ENCODE measurements at places on chromosomes 2 and 18.

DNA sequence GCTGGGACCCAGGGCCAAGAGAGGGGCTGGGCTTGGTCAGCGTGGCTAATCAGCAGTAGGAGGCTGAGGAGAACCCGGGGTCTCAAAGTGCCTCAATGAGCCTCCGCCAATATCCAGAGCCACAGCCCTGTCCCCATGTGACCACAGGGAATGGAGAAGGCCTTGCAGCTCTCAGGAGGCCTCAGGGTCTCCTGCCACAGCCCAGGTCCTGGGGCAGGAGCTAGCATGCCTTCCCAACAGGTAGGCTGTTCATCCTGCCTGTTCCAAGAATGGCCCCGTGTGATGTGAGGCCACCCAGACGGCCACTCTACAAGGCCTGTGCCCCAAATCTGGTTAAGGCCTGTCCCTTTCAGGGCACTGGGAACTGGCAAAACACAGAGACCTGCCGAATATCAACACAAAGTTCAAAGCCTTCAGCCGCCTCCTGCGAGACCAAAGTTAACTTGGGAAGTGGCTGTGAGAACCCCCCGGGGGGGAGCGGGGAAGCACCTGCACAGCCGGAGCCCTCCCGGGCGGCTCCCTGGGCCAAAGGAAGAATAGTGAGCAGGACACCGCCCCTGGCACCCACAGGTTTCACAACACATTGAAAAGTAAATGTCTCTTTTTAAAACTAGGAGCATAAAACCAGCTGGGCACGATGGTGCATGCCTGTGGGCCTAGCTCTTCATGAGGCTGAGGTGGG, 4.5 kb upstream of the LIMS2 start:
- DNase-seq, result no peak

DNA sequence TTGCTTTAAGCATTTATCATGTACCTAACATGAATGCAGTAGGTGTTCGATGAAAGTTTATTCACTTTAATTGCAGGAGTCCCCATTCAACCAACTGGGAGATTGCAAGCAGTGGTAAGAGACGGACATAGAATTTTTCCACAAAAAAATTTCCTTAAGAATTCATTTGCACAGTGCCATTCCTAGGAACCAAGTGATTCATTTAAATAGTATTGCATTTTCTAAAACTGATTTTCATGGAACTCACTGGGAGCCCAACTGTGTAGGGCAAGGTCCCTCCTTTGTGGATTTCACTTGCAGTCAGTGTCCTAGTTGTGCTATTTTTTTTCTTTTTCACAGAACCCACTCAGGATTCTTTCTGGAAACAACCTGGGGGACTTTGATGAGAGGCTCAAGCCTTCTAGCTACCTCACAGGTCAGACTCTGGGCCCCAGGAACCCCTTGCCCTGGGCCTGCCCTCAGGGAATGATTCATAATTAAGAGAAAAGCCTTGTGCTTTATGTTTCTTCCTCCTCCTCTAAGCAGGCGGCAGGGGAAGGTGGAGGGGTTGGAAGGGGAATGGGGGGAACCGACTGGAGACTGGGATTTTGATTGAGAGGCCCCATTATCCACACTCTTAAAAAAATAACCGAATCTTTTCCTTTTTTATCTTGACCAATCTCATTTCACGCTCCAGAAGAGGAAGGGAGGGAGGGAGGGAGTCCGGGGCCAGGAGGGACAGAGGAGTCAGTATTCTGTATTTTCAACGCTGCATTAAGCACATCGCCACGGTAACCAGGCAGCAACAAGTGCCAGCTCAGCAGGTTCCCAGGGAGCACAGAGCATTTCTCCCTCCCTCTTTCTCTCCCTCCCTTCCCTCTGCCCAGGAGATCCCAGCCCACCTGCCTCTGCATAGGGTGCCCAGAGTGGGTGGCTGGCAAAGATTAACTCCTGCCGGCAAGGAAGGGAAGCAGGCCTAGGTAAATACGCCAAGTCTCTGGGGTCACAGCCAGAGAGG, 51.8 kb downstream of the PSD4 start:
- DNase-seq, result peak; percentile 88

DNA sequence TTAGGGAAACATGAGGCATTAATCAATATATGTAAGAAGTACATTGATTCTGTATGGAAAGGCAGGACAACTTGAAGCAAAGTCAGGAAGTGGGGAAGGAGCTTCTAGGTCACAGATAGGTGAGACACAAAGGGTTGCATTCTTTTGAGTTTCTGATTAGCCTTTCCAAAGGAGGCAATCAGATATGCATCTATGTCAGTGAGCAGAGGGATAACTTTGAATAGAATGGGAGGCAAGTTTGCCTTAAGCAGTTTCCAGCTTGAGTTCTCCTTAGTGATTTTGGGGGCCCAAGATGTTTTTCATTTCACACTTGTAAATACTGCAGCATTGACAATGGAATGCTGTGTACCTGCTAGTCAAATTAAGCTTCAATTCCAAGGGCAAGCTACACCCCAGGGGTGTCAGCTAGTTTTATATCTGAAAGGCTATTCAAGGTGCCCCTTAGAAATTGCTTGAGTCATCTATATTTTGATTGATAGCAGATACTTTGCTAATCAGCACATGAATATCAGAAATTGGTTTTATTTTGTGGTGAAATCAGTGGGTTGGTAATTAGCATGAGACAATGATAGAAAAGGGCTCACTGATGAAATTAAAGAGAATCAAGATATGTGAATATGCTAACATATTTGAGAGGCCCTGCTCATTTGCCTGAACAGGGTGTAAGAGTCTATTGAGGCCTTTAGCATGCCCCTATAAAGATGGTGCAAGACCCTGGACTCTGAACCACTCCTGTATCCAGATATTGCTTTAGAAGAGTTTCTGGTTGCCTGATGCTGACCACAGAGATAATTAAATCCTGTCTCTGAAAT, 131.5 kb downstream of the TMEM17 start:
- DNase-seq, result no peak

- DNase-seq, result no peak
Observed at GRCh38 chr2:42879913-42880737, 87.7 kb upstream of the HAAO start.

DNA sequence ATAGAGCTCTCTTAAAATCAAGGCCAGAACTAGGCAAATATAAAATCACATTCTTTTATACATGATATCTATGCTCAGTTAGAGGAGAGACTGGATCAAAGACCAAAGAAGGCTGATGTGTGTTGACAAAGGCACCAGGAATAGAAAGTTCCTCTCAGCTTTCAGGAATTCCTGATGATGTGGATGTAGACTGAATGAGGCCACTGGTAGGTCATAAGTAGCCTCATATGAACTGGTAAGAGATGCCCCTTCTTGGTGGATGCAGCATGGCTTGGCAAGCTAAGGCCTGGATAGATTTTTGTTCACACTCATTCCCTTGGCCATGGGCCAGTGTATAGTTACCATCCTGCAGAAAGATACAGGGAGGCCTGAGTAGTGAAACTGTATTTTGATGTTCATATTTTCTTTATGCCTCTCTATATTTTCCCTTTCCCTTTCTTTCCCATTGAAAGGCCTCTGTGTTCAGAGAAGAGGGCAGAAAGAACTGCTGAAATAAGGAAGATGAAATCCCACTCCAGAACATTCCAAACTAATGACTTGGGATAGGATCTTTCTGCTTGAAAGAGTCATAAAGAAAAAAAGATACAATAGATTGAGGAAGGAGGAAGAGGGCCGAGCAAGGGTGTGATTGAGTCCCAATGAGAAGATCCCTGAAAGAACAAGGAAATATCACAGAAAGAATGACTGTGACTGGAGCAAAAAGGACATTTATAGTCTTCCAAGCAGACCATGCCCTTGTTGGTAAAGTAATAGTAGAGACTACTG, 2182.7 kb upstream of the PIK3C3 start:
- DNase-seq, result peak; percentile 49

- DNase-seq, result no peak
Observed at GRCh38 chr18:61575419-61575818, 242.2 kb downstream of the CDH20 start.

- no peak for DNase-seq
Observed at GRCh38 chr2:3302751-3303582, 74.7 kb downstream of the EIPR1 start.

- peak; percentile 62 for DNase-seq
Observed at GRCh38 chr2:220394433-220394832, 767.0 kb downstream of the SLC4A3 start.

GRCh38 chr2:26936855-26937254, 33.6 kb upstream of the MAPRE3 start:
- no peak for DNase-seq

GRCh38 chr2:60468382-60469085, 84.9 kb downstream of the BCL11A start:
- DNase-seq, result peak; percentile 28

- DNase-seq, result no peak
Observed at GRCh38 chr2:29017716-29018435, 36.8 kb downstream of the TOGARAM2 start.

- DNase-seq, result no peak
Observed at GRCh38 chr18:48566589-48566988, 27.8 kb downstream of the CTIF start.

DNA sequence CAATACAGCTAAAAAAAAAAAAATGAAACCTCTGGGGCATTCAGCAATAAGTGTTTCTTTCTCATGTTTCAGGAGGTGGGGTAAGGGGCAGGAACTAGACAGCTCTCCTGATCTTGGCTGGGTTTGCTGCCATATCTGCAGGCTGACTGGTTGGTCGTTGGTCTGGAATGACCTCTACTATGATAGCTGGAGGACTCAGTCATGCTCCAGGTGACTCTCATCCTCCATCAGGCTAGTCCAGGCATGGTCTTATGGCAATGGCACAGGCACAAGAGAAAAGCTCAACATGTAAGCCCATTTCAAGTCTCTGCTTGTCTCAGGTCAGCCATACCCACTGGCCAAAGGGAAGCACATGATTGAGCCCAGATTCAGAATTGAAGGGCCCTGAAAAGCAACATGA, 9.5 kb upstream of the SLC1A4 start:
- no peak for DNase-seq

DNA sequence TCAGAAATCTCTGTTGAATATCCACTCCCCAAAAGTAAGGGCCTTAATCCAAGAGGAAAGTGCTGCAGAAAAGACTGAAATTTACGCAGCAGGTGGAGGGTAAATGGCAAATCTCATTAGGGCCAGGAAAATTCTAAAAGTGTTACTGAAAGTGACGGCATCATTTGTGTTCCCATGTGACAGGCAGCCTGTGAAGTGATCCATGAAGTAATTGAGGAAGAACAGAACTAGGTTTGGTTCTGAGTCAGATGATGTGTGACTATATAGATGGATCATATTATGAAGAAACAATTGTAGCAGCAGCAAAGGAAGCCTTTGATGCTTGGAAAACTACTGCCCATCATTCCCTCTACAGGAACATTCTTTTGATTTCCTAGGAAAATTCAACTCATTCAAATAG, 401.2 kb downstream of the TGIF1 start:
- no peak for DNase-seq

- peak; percentile 80 for DNase-seq
Observed at GRCh38 chr18:44781886-44782285, 101.2 kb downstream of the SETBP1 start.

DNA sequence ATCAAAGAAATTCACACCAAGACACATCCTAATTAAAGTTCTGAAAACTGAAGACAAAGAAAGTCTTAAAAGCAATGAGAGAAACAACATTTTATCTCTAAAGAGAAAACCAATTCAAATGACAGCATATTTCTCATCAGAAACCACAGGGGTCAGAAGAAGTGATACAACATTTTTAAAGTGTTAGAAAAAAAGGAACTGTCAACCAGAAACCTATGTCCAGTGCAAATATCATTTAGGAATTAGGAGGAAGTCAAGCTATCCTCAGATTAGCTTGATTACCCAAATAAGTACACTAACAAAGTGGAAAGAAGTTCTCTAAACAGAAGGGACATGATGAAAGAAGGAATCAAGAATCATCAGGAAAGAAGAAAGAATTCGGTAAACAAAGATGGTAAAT, 59.5 kb upstream of the BCL2L11 start:
- no peak for DNase-seq

DNA sequence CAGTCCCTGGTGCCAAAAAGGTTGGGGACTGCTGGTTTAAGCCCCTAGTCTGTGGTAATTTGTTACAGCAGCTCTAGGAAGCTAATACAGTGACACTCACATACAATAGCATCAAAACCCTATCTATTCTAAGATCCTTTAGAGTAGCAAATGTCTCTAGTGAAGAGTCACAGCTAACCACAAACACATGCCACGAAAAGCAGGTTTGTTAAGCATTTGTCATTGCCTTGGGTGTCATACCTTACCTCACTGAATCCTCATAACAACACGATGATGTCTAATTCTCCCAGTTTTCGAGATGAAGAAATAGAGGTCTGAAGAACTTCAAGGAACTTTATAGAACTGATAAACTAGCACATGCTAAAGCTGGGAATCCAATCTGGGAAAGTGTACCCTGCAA, 29.6 kb upstream of the RNF152 start:
- DNase-seq, result no peak

- no peak for DNase-seq
Observed at GRCh38 chr2:44679990-44680389, 261.5 kb upstream of the SIX3 start.

DNA sequence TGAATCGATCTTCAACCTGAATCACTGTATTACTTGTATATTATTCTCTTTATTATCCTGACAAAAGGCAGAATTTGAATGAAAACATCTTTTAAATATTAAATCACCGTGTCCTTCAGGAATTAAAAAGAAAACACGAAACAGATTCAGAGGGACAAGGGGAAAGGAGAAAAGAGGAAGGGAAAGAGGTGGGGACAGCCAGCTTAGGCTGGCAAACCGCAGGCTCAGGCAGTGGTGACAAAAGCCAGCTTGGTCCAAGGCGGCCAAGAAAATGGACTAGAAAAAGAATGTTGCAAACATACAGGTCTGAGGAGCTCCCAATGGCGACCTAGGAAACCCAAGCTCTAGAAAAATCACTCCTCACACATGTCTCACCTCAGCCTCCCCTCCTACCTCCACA, 6.8 kb downstream of the B4GALT6 start:
- no peak for DNase-seq

DNA sequence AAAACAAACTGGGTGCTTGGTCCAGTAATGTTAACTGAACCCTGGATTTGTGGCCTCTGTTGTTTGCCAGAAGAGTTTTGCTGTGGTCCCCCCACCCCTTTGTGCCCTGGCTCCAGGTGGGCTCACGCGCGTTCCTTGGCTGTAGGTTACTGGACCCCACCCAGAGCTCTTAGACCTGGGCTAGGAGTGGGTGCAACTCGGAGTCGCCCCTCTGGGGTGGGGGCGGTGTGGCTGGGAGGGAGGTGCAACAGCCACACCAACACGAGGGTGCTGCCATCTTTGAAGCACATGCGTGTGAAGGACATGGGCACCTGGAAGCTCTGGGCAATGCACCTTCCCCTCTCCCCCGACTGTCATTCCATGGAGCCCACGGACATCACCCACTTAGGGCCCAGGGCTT, 92.7 kb downstream of the USP40 start:
- no peak for DNase-seq

- peak; percentile 42 for DNase-seq
Observed at GRCh38 chr18:41767960-41768359, 187.1 kb upstream of the PIK3C3 start.

DNA sequence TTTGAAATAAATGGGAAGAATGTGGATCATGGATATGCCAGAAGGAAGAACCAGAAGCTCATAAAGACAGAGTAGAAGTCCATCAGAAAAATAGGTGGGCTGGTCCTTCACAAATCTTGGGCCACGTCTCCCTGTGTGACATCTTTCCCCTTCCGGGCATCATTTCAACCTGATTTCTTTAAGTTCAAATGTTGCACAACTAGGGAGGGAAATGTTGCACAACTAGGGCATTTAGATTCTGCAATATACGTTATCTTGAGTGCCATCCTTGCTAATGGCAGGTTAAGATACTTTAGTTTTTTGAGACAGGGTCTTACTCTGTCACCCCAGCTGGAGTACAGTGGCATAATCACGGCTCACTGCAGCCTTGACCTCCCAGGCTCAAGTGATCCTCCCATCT, 129.6 kb downstream of the CERS6 start:
- no peak for DNase-seq

GRCh38 chr2:211181626-211182025, 625.2 kb downstream of the CPS1 start:
- no peak for DNase-seq
